ENCODE measurements at places on chromosomes 1 and 21.

- DNase-seq, result no peak
These were observed 228.8 kb downstream of the COL11A1 start for GRCh38 chr1:102879439-102879993.

GRCh38 chr1:60108196-60108595 is 34.6 kb upstream of the C1orf87 start:
- no peak for DNase-seq

GRCh38 chr1:43258370-43258769 is 11.4 kb upstream of the TMEM125 start:
- DNase-seq, result no peak

GRCh38 chr21:27498025-27498424 is 531.1 kb upstream of the ADAMTS5 start:
- DNase-seq, result no peak

- DNase-seq, result no peak
These were observed 12.4 kb upstream of the EVI5 start for GRCh38 chr1:92797297-92797696.
